Thoracic aorta endothelial cell (primary cell): ENCODE measurements at places on chromosomes 3 and 15. TPM values are rescaled to one million over a fixed set of nuclear protein-coding genes. Genes with fewer than 3 reads are reported as not detected.

SETD2 gene
- total RNA-seq = 59.9 and 62.5 TPM in 2 replicates

GHRL gene
- not detected in 2 replicates for total RNA-seq

CDC25A gene
- 25.3 and 27.0 TPM in 2 replicates for total RNA-seq

ENTPD3 gene
- total RNA-seq = 0.07 and 0.13 TPM in 2 replicates

BSN gene
- 0.13 and 0.14 TPM in 2 replicates for total RNA-seq

PLCH1 gene
- 0.14 and 0.27 TPM in 2 replicates for total RNA-seq

LEKR1 gene
- 0.40 and 0.86 TPM in 2 replicates for total RNA-seq

ZNF106 gene
- total RNA-seq = 103 and 107 TPM in 2 replicates

IL20RB gene
- total RNA-seq = 0.40 and 2.7 TPM in 2 replicates
